Karpas-422 (cell line): ENCODE measurements at places on chromosomes 5 and 9.

DNA sequence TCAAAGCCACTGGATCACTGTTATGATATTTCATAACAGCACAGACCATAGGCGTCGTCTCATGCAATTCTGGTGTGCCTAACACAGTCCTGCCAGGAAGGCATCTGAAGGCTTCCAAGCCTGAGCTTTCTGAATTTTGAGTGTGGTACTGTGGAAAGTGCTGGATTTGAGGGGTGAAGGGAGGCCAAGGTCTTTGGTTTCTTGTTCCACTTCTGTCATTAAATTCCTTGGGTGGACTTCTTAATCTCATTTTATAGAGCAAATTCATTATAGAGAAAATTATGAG, 441.3 kb upstream of the PIK3R1 start:
- no peak for DNase-seq

- DNase-seq = no peak
Measured at GRCh38 chr5:93626801-93627200, 43.8 kb downstream of the NR2F1 start.

DNA sequence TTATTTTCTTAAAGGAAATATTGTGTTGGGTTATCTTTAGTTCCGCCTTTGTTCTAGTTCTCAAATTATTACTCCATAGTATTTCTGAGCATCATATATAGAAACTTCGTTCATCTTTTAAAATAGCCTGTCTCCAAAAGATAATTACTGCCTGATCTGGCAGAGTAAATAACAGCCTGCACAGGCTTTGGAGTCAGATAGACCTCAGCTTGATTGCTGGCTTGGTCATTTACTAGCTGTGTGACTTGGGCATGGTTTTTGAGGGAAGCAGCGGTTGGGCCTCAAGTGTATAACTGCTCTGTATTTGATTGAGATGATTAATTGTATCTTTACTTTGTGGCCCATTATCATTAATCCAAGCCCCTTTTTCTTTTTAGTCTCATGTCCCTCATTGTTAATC, 50.1 kb downstream of the FBXO38 start:
- DNase-seq = no peak

DNA sequence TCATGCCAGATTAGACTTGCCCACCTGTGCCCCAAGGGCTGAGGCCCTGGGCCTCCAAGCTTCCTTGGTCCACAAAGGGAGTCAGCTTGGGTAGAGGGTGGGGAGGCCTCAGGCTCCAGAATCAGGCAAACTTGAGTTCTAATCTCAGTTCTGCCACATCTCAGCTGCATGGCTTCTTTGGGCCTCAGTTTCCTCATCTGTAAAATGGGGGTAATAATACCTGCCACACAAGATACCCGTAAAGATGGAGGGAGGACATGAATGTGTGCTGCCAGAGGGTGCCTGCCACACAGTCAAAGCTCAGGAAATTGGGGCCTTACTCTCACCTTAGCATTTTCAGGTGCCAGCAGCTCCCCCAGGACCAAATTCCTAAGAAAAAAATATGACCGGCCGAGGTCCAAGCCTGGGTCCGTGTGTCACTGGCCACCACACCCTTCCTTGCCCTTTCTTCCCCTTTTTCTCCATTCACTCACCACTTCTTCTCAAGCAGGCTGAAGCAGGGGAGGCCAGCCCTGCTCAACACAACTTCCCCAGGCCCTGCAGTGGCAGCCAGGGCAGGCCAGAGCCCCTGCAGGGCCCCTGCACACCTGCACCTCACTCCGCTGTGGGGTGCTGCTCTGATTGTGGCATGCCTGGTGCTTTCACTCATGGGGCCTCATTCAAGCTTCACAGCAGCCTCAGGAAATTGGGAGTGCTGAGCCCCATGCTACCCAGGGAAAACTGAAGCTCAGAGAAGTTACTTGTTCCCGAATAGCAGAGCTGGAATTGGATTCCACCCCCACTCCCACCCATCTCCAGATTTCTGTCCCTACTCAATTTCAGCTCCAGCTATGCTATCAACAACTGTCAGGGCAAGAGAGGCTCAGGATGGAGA, 3.9 kb downstream of the RGS14 start:
- peak; percentile 76 for DNase-seq

- no peak for DNase-seq
Measured at GRCh38 chr9:137705906-137706305, 87.1 kb downstream of the EHMT1 start.

GRCh38 chr5:90888511-90889324, 330.1 kb downstream of the ADGRV1 start:
- no peak for DNase-seq

GRCh38 chr9:89854715-89855475, 250.1 kb downstream of the GADD45G start:
- no peak for DNase-seq

GRCh38 chr9:128153060-128153946, 4.0 kb downstream of the LCN2 start:
- no peak for DNase-seq

- DNase-seq = no peak
Measured at GRCh38 chr9:33249983-33250382, 10.0 kb downstream of the SPINK4 start.

DNA sequence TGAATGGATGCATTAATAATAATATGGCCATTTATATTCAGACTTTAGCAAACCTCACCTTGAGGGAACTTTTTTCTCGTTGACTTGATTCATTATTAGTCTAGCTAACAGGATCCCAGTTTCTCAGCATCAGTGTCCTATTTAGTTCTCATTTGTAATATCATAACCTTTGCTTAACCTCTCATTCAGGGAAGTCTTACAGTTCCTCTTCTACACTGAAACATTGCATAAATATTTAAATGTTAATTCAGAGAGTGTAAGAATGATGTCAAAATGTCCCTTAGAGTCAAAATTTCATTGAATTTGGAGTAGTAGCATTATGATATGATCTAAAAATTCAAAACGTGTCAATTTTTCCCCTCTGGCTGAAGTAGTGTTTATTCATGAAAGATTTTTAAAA, 650.1 kb downstream of the EFNA5 start:
- DNase-seq = no peak

DNA sequence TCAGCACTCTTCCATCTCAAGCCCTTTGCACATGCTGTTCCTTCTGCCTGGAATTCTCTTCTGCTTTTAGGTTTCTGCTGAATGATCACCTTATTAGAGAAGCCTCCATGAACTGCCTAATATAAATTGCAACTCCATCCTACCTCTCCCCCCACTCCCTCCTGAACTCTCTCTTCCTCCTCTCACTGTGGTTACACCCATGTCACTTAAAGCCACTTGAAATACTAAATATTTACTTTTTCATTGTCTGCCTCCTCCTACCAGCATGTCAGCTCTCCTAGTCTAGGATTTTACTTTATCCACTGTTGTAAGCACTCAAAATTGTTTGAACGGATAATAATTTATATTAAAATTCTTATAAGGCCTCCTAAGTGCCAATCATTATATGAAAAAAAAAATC, 43.8 kb downstream of the ACTL7B start:
- DNase-seq = peak; percentile 12

GRCh38 chr5:78626009-78626571, 22.5 kb downstream of the LHFPL2 start:
- DNase-seq = no peak

GRCh38 chr5:146039420-146039819, 66.0 kb downstream of the PLAC8L1 start:
- no peak for DNase-seq

- peak; percentile 74 for DNase-seq
Measured at GRCh38 chr5:115033861-115034260, 135.8 kb downstream of the TRIM36 start.
